OCI-M1 (cell line): ENCODE measurements at places on chromosomes 2 and 18.

GRCh38 chr2:145221516-145221915 lies 701.6 kb upstream of the ZEB2 start:
- no peak for DNase-seq

DNA sequence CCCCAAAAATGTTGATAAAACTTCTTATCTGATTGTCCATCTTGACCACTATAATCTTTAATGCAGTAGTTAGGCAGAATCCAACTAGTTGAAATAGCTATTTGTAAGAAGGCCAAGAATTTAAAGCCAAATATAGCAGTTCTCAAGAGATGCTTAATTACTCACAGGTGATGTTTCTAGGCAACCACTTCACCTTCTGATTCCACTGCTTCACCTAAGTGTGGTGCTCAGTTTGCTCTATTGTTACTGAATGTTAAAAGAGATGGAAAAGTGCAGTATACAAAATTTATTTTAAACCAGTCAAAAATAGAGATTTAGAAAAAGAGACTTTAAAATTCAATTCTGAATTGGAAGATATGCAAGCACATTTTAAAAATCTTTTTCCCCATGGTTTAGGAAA lies 539.4 kb downstream of the ZNF804A start:
- DNase-seq: no peak

- no peak for DNase-seq
Observed at GRCh38 chr18:55302167-55302833, 285.7 kb downstream of the TCF4 start.

DNA sequence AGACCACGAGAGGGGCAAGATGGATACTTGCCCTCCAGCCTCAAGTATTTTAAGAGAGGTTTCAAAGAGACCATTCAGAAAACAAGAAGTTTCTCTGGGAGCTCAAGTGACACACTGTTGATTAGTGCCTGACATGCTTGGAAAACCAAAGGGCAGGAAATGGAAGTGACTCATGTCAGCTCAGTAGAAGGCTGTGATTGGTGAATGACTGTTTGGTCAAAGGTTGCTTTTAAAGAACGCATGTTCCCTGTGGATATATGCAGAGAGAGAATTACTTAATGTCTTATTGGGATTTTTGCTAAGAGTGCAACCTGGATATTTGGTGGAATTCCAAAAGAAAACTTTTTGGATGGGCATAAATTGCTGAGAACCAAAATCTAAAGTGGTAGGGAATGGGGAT lies 549.9 kb downstream of the XIRP2 start:
- peak; percentile 6 for DNase-seq

DNA sequence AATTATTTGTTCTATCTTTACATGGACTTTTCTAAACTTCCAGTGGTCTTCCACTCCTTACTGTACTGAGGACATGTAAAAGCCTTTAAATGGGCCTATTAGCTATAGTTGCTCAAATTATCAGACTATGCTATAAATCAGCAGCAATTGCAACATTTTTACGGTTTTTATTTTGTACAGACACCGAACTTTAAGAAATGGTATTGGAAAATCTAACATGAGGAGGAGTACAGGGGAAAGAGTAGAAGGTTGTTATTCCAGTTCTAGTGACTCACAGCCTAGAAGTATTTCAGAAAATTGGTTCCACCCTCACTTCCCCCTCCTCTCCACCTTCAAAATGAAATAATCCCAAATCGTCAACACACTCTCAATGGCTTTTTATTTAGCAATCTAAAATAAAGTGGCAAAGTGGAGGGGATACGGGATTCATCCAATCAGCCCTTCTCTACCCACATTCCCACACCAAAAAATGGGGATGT lies 1.1 kb downstream of the NCKAP1 start:
- peak; percentile 30 for DNase-seq

GRCh38 chr18:59730896-59731295 lies 33.7 kb upstream of the CCBE1 start:
- DNase-seq: no peak

- peak; percentile 40 for DNase-seq
Observed at GRCh38 chr2:6780765-6781274, 84.9 kb downstream of the CMPK2 start.

GRCh38 chr2:134206031-134206430 lies 47.8 kb upstream of the MGAT5 start:
- DNase-seq: no peak

GRCh38 chr2:155141418-155141817 lies 442.9 kb downstream of the KCNJ3 start:
- no peak for DNase-seq

GRCh38 chr2:33848486-33848885 lies 249.4 kb upstream of the FAM98A start:
- DNase-seq: no peak

DNA sequence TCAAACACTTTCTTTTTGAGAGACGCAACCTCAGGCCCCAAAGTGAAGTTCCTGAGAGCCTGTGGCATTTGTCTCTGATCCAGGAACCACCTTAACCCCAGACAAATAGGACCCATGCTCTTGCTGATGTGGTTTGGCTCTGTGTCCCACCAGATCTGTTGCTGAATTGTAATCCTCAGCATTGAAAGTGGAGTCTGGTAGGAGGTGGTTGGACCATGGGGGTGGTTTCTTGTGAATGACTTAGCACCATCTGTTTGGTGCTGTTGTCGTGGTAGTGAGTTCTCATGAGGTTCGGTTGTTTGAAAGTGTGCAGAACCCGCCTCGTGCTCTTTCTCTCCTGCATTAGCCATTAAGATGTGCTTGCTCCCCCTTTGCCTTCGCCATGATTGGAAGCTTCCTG lies 252.6 kb downstream of the FAM210A start:
- DNase-seq: no peak

DNA sequence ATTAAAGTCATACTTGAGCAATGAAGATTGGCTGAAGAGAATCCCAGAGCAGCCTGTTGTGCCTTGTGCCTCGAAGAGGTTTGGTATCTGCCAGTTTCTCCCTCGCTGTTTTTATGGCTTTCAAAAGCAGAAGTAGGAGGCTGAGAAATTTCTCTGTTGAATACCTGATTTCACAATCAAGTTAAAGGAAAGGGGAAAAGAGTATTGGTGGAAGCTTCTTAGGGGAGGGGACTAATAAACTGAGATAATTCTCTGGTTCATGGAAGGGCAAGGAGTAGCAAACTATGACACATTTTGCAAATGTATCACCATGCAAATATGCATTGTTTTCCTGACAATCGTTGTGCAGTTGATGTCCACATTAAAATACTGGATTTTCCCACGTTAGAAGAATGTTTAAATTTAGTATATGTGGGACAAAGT lies at the start of gene IL1B:
Gene IL1B, minus strand, starts transcription at position 85 of the 423 bp plus-strand sequence. CDS start 550 bp downstream, outside the sequence.
- peak; percentile 92 for DNase-seq

- no peak for DNase-seq
Observed at GRCh38 chr2:98216616-98217015, 129.6 kb upstream of the CNGA3 start.

DNA sequence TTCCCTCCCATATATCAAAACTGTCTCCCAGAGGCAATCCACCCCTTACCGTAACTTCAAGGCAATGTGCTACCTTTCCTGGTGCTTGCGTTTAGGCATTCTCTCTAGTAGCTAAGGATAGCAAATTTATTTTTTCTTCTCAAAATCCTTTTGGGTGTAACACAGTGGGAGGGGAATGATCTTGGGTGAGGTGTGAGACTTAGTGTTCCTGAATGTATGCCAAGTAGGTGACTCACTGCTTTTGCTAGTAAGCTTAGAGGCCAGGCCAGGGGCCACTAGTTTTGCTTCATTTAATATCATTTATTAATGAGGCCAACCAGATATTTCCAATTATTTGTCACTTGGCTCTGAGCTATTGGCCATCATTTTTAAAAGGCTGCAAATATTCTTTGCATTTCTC lies 135.5 kb downstream of the NAPG start:
- DNase-seq: no peak
